ENCODE measurements at places on chromosomes 3 and 15. TPM values are rescaled to one million over a fixed set of nuclear protein-coding genes. Genes with fewer than 3 reads are reported as not detected.

SUSD5 gene
- not detected for total RNA-seq

DNA sequence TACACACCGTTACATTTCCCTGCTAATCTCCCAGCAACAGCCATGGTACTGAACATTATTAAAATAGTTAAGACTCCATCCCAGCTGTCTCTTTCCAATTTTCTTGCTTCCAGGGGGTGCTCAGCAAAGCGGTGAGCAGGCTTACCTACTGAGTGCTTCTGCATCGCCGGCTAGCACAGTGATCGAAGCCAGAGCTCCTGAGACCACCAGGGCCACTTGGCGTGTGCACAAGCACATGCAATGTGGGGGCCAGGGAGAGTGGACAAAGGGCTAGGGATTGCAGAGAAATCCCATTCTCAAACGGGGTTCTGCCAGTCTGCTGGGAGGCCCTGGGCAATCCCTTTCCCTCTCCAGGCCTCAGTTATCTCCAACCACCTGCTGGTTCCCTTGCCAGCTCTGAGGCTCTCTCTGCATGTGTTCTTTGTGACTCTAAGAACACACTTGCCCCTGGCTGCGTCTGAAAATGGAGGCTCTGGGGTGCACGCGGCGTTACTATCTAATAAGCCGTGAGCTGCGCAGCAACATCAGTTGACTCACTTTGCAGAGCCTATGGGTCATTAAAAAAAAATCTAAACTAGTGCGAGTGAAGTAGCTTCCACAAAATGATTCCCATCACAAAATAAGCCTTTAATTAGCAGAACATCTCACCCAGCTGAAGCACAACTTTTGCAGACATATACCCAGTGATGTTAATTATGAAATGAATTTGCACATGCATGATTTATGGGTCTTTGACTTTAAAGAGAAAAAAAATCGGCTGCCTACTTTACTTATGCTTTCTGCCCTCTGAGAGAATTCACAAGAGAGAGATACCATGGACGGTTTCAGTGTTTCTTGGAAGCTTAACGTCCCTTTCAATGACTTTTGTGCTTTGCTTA, 271.5 kb downstream of the TLE3 start:
- DNase-seq, result no peak

GRCh38 chr15:41556677-41557076, 2.3 kb upstream of the TYRO3 start:
- no peak for DNase-seq

DNA sequence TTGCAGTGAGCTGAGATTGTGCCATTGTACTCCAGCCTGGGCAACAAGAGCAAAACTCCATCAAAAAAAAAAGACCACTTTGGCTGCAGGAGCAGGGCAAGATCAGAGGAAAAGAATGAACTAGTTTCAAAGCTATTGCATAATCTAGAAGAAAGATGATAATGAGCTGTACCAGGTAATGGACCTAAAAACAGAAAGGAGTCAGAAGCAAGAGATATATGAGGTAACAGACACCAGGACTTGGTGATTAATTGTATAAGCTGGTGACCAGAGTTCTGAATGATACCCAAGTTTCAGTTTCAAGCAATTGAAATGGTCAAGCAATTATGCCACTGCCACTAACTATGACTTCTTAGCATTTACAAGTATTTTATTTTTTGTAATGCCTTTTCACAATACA, 2.9 kb downstream of the POLQ start:
- DNase-seq, result no peak

DNA sequence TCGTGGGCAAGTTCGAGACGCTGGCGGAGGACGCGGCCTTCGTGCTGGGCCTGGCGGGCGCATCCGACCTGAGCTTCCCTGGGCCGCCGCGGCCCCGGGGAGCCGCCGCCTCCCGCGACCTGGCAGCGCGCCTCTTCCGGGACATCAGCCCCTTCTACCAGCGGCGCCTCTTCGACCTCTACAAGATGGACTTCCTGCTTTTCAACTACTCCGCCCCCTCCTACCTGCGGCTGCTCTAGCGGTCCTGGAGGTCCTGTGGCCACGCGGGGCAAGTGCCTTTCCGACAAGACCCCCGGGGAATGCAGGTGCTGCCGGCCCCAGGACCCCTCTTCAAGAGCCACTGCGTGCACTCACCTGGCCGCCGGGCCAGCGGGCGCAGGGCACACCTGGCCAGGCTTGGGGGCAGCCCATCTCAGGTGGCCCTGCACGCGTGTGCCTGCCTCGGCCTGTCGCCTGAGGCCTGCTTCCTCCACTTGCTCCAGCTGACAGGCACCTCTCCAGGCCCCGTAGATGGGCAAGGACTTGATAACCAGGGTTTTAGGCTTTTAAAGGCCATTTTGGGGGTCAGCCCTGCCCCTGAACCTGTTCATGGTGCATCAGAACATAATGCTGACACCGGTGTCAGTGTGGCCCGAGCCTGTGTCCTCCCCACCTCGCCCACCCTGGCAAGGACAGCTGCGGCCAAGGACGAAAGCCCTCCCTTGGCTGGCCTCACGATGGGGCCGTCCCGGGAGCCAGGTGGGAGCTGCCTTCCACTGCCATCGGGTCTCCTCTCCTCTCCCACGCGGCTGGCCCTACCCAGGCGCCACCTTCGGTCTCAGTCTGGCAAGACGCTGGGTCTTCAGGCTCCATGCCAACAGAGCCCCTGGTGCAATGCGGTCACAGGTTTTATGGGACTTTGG, 16.1 kb downstream of the C3orf22 start:
- no peak for DNase-seq
